Dermis lymphatic vessel endothelial cell (primary cell): ENCODE measurements at places on chromosomes 7 and 10. TPM values are rescaled to one million over a fixed set of nuclear protein-coding genes. Genes with fewer than 3 reads are reported as not detected.

Gene FMC1
- total RNA-seq = 9.8 and 14.3 TPM in 2 replicates

Gene LIPJ
- not detected in 2 replicates for total RNA-seq

Gene HK1
- 77.8 and 92.1 TPM in 2 replicates for total RNA-seq

Gene NPY4R
- not detected in 2 replicates for total RNA-seq

Gene SH2D4B
- total RNA-seq = under 0.01 TPM in 2 replicates

Gene METTL27
- 4.4 and 6.2 TPM in 2 replicates for total RNA-seq

Gene BUB3
- total RNA-seq = 159 and 215 TPM in 2 replicates

Gene GCK
- total RNA-seq = 0.09 and 0.22 TPM in 2 replicates

Gene PON3
- total RNA-seq = 0.09 and 0.11 TPM in 2 replicates

Gene PIK3CG
- total RNA-seq = 2.0 and 6.8 TPM in 2 replicates

Gene ZNF33A
- total RNA-seq = 23.8 and 30.5 TPM in 2 replicates

Gene RARRES2
- total RNA-seq = 0.43 and 0.54 TPM in 2 replicates

Gene HOXA4
- total RNA-seq = 0.43 and 0.65 TPM in 2 replicates

Gene SLC16A9
- total RNA-seq = under 0.01 TPM in 1 of 2 replicates, not detected in the other

Gene PIK3AP1
- total RNA-seq = 0.09 TPM in 1 of 2 replicates, not detected in the other

Gene HACD1
- 14.7 and 17.9 TPM in 2 replicates for total RNA-seq

Gene TMEM254
- 3.0 and 3.4 TPM in 2 replicates for total RNA-seq
